ENCODE measurements at places on chromosomes 7 and 10.

GRCh38 chr10:98292971-98293370, 25.0 kb upstream of the LOXL4 start:
- no peak for DNase-seq

GRCh38 chr10:32315424-32315823, 31.5 kb downstream of the EPC1 start:
- DNase-seq = no peak

DNA sequence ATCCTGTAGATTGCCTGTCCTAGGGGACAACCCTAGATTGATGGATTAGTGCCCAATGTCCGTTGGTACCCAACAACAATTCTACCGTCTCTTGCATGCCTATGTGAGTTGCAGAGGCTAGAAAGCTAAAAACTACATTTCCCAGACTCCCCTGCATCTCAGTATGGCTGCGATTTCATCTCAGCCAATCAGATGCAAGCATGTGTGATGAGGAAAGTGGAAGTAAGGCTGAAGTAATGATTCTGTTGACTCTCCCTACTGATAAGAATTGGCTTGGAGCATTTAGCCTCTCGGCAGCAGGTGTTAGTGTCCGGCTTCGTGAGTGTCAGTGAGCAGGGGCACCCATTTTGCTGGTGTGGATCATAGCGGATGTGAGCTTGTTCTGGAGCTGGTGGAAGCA, 171.9 kb downstream of the FGFR2 start:
- no peak for DNase-seq

- no peak for DNase-seq
Observed at GRCh38 chr10:33804584-33804983, 470.1 kb upstream of the NRP1 start.

DNA sequence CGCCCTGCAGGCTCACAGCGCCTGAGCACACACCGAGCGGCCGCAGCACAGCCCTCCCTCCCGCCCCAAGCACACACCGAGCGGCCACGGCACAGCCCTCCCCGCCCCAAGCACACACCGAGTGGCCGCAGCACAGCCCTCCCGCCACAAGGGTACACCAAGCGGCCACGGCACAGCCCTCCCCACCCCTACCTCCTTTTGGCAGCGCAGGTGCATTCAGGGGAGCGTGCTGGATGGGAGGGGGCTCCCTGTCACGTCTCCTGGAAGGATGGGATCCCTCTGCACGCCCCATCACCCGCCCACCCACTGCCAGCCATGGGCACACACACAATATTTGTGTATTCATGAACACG, 482.6 kb downstream of the DNAJB6 start:
- DNase-seq = no peak

- DNase-seq = no peak
Observed at GRCh38 chr7:76047305-76047810, 442 bp downstream of the STYXL1 start.

GRCh38 chr7:26178272-26178960, 22.1 kb downstream of the HNRNPA2B1 start:
- DNase-seq = no peak

- no peak for DNase-seq
Observed at GRCh38 chr7:147578196-147578595, 1012.4 kb upstream of the C7orf33 start.

DNA sequence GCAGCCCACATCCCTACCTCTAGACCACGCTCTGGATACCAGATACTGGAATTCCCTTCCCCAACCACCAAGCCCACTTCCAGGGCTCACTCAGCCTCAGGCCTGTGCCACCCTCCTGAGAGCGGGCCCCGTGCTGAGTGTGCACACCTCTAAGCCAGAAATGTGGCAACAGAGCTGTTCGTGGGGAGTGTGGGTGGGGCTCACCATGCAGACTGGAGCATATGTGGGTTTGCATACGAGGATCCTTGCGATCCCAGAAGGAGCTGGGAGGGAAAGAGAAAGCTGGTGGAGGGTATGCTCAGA, 13.0 kb upstream of the LIMK1 start:
- no peak for DNase-seq

- no peak for DNase-seq
Observed at GRCh38 chr10:107444443-107444842, 279.9 kb upstream of the SORCS1 start.

DNA sequence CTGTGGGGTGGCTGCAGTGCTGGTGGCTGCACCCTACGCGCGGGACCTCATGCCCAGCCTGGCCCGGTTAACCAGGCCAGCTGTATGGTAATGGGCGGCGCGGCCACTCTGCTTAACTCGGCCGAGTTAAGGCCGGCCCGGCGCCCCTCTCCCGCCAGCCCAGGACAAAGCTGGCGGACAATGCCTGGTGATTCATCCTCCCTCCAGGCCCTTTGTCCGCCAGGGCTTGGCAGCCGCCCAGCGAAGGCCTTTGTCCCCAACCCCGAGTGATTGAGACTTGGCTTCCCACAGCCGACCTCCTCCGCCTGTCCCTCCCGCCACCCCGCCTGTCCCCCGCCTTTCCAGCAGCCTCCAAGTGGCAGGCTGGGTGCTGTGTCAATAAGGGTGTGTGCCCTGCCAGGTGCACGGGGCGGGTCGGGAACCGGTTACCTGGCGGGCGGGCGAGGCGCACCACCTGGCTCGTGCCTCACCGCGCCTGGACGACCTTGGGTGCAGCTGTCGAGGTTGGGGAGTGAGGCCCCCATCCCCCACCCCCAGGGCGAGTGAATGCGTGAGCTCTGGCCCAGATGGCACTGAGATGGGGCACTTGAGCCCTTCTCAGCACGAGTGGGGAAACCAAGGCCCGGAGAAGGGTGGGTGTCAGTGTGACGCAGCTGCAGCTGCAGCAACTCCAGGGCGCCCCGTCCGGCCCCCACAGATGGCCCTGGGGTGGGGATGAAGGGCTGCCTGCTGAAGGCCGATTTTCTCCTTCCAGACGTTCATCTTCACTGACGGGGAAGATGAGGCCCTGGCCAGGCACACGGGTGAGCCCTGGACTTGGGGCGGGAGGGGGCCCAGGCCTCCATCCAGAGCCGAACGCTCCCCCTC, 4.6 kb downstream of the LFNG start:
- DNase-seq = no peak
